ENCODE measurements at places on chromosomes 7 and 10. TPM values are rescaled to one million over a fixed set of nuclear protein-coding genes. Genes with fewer than 3 reads are reported as not detected.

The TMEM196 gene
- not detected for total RNA-seq

The HMX3 gene
- not detected for total RNA-seq

The ZDHHC4 gene
- 62.2 TPM for total RNA-seq

The LIPJ gene
- total RNA-seq = not detected

GRCh38 chr10:64041989-64042490 is 520.8 kb downstream of the REEP3 start:
- no peak for DNase-seq

The PHKG1 gene
- total RNA-seq = 0.99 TPM

- no peak for DNase-seq
Observed at GRCh38 chr10:26198119-26198518, 18.5 kb upstream of the GAD2 start.

The HOXA5 gene
- not detected for total RNA-seq

The EBLN1 gene
- not detected for total RNA-seq

DNA sequence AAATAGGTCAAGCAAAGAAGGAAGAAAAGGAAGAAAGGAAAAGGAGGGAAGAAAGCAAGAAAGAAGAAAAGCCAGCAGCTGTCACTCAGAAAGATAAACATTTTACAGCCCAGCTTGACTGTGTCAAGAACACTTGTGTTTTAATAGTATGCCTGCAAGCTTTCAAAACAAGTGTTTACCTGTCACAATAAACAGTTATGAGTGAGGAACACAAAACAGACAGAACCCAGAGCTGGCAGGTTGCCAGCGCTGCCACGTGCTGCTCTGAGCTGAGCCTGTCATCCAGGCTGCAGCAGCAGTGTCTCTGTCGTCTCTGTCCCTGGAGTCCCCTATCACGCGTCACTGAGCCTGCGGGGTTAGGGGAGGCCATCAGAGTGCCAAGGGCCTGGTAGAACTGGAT is 827.6 kb upstream of the AUTS2 start:
- no peak for DNase-seq

DNA sequence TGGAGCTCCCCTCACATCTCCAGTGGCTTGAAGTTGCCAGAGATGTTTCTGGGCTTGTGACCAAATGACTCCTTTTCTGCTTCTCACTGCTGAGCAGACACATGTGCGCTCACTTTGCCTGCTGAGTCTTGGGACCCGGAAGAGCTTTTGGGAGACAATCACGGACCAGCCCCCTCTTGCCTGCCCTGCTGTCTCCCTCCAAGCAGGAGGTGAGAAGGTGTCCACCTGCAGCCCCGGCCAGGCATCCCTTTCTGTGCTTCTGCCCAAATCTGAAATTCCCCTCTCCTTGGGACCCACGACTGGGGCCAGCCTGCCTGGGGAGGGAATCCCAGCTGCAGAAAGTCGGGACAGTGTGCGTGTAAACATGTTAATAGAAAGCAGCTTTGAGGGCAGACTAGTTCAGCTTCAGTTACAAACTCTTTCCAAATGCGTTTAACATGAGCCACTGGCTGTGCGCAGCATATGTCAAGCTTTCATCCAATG is 31.7 kb downstream of the HTRA1 start:
- DNase-seq = no peak

GRCh38 chr10:89371987-89372386 is 5.9 kb upstream of the IFIT1B start:
- DNase-seq = no peak

DNA sequence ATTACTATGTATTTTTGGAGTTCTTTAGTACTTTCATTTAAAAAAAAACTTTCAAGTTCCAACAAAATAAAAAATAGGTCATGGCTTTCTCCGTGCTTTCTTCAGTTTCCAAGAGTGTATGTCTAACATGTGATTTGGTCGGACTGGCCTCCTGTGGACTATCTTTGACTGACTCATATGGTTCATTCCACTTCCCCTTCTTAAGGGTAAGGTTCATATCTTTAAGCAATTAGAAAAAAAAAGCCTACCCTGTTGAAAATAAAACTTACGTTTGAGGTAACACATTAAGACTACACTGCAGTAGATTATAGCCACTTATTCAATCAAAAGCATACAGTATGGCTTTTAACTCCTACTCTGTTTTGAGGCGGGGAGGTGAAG is 112.8 kb upstream of the AHR start:
- DNase-seq = no peak
